ENCODE measurements at places on chromosomes 1 and 21. TPM values are rescaled to one million over a fixed set of nuclear protein-coding genes. Genes with fewer than 3 reads are reported as not detected.

DNA sequence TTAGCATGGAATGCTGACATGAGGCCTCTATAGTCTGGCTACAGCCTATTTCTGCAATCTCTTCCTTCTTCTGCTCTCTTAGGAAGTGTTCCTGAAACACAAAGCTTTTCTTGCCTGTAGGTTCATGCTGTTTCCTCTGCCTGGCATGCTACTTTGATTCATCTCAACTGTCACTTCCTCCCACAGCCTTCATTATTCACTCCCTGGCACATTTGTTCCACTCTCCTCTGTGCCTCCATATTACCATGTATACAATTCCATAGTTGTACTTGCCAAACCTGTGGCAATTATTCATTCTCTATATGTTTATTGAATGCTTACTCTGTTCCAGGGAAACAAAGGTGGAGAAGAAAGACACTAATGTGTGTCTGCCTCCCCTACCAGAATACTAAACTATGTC is 210.2 kb downstream of the LRRC7 start:
- no peak for DNase-seq

- no peak for DNase-seq
Measured at GRCh38 chr1:238476841-238477240, 586.1 kb upstream of the ZP4 start.

DNA sequence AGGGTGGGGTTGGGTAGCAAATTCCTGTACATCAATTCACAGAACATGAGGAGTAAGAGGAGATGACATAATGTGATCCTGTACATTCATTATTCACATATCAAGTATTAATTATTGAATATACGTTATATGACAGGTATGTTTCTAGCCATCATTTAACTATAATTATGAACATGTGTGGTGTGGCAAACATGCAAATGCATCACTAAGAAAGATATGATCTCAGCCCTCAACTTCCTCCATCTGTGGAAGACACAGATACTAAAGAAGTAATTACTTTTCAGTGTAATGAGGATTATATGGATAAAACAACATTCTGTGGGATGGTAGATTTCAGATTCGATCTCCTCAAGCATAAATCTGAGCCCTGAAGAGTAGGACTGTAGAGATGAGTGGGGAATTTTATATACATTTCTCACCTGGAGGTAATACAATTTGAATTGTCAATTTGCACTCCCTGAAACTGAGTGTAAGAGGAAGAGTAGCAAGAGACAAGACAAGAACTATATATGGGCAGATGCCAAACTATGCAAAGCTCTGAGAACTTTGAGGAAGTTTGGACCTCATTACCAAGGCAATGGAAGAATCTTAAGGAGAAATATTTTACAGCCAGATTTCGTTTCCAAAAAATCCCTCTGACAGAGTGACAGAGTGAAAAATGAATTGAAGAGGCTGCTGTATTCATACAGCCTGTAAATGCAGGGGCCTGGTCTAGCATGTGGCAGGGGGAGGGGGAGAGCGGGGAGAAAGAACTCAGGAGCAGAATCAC is 275.5 kb downstream of the TPR start:
- DNase-seq, result peak; percentile 19

GRCh38 chr1:151418081-151418480 is 18.7 kb downstream of the PSMB4 start:
- DNase-seq, result no peak

GRCh38 chr1:41396084-41396483 is 34.9 kb downstream of the FOXO6 start:
- DNase-seq, result no peak

GRCh38 chr1:226764533-226764932 is 25.5 kb upstream of the ITPKB start:
- DNase-seq, result no peak

DNA sequence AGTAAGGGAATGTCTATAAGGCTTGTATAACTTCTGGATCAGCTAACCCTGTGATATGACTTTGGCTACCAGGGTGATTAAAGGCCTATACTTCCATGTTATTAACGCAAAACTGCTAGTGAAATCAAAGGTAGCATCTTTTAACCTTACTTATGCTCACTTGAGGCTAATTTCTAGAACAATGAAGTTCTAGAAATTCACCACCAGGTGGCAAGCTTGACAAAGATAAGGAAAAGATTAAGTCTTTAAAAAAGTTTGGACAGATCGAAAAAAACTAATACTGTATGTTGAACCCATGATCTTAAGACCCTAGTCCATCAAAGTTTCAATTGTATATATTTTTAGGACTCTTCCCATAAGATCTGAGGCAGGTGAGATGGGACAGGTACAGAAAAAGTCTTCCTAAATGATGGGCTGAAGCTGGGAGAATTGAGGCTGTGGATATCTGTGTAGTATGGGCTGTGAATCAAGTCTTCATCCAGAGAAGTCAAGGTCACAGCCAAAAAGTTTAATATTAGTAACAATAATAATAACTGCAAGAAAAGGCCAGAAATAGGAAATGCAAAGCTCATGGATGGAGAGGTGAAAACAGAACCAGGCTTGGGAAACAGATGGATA is 18.8 kb downstream of the KYAT3 start:
- DNase-seq, result no peak

Gene SLC1A7
- not detected for total RNA-seq

Gene NUF2
- total RNA-seq, result 11.9 TPM

Data from skin of body (tissue), 3 donors.